ENCODE measurements at places on chromosomes 6 and 20.

DNA sequence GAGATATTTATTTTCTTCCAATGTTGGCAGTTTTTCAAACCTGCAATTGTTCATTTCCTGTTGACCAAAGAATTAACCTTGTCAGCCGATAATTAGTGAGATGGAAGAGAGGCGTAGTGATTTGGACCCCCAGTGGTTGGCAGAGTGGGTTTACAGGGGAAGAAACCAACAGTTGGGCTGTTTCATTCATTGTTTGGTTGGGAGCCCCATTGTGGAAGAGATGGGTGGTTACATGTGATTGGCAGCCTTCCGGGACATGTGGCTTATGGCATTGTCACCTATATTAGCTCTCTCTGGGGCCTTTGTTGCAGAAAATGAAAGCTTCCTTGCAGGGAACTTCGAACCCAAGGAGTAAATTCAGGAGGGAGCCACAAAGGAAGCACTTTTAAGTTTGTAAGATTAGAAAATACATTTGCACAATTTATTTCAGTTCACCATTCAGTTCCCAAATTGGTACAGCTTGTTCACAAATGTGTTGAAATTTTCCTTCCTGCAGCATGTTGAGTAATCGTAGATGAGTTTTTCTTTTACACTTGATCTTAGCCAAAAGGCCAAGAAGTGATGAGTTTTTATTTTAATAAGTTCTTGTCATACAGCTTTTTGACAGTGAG, 50.3 kb upstream of the CDKAL1 start:
- DNase-seq: no peak

GRCh38 chr6:15994814-15995459, 133.9 kb upstream of the MYLIP start:
- DNase-seq: no peak

DNA sequence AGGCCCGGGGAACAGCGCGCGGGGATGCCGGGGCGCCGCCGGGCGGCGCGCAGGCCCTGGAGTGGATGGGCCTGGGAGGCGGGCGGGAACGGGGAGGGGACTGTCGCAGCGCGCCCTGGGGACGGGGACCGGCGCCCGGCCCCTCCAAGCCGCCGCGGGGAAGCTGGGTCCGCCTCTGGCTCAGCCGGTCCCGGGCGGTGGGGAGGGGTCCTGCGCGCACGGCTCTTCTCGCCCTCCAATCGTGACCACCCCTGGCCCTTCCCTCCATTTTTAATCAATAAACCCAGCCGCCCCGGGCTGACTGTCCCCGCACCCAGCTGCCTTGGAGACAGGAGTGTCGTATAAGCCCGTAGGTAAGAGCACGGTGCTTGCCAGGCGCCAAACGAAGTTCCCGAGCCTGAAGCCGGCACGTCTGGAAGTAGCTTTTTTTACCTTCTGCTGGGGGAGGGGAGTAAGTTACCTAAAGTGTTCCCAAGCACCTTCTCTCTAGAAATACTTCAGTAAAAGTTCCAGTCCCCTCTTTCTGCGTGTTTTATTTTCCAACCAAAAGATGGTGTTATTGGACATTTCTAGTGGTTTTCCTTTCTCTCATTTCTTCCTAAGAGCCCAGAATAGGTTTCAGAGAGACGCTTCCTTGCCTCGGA, 780 bp upstream of the TAF4 start:
- DNase-seq: peak; percentile 10

GRCh38 chr20:19764207-19764606, 6.1 kb downstream of the RIN2 start:
- DNase-seq: no peak

DNA sequence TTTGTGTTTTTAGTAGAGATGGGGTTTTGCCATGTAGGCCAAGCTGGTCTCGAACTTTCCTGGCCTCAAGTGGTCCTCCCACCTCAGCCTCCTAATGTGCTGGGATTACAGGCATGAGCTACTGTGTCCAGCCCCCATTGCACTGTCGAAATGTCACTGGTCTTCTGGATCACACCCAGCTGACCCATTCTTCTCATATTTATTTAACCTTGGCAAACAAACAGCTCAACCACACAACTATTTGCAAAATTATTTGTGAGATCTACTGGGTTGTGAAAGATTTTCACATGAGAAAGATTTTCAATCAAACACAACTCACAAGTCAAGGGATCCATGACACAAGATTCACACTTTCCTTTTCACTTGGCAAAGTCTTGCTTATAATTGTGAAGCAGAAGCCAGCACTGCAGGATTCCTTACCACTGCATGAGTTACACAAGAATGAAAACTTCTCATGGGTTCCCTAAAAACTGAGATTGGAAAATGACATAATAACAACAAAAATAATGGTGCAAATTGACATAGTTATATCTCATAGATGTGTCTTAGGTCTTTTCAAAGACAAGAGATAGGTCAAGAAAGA, 2.0 kb upstream of the CST9L start:
- no peak for DNase-seq

GRCh38 chr20:37670351-37670791, 23.5 kb upstream of the CTNNBL1 start:
- peak; percentile 7 for DNase-seq

DNA sequence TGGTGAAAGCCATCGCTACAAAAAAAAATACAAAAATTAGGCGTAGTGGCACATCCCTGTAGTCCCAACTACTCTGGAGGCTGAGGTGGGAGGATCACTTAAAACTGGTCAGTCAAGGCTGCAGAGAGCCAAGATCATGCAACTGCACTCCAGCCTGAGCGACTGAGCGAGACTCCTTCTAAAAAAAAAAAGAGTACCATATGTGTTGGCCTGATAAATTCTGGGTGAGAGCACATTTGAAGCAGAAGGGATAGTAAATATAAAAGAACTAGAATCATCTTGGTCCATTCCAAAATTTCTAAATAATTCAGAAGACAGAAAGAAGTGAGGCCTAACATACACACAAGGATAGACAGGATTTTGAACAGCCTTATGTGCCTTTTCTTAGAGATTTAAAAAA, 2.2 kb downstream of the IBTK start:
- no peak for DNase-seq

DNA sequence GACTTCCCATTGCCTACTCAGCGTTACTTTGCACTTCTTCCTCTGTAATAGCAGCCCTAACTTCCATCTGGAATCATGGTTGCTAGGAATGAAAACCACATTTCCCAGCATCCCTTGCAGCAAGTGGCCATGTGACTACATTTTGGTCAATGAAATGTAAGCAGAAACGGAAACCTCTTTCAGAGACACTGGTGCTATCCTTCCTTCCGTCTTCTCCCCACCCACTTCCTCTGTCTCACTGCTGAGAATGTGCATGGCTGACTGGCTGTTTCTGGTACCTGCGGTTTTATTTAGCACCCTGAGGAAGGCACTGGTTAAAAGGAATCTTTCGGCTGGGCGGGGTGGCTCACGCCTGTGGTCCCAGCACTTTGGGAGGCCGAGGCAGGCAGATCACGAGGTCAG, 107.4 kb downstream of the SCML4 start:
- DNase-seq: no peak

- DNase-seq: no peak
Measured at GRCh38 chr6:27931209-27931608, 19.0 kb upstream of the OR2B2 start.

- no peak for DNase-seq
Measured at GRCh38 chr6:166152660-166153059, 15.0 kb downstream of the TBXT start.

DNA sequence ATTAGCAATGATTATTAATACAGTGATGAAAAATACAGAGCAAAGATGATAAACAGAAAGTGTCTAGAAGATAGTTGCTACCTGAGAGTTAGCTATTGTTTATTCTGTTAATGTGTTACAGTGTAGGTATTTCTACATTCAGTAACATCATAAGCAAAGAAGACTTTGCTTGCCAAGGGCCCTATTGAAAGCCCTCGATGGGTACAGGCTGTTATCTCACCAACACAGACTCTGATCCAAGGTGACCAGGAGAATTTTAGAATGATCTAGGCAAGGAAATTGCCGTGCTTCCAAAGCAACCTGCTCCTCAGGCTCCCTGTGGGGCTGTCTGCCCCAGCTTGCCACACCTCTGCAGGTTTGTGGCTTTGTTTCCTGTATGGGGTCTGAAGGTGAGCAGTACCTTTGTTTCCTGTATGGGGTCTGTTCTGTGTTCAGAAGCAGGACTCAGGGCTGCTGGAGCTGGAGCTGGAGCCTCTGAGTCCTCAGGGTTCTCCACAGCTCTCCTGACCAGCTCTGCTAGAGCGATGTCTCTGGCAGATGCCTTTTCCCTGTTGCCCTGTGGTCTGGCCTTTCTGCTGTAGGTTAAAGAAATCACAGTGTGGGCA, 32.5 kb downstream of the PHACTR3 start:
- DNase-seq: no peak

DNA sequence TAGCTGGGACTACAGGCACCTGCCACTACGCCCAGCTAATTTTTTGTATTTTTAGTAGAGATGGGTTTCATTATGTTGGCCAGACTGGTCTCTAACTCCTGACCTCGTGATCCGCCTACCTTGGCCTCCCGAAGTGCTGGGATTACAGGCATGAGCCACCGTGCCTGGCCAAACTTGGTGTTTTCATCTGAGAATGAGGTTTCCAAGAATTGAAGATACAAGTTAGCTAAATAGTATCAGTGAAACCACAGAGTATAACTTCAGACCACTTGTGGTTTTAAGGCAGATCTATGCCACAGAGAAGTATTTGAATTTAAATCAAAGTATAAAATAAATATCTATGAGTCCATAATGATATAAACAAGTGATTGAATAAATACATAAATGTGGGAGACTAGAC, 70.1 kb downstream of the SLC16A10 start:
- DNase-seq: no peak

DNA sequence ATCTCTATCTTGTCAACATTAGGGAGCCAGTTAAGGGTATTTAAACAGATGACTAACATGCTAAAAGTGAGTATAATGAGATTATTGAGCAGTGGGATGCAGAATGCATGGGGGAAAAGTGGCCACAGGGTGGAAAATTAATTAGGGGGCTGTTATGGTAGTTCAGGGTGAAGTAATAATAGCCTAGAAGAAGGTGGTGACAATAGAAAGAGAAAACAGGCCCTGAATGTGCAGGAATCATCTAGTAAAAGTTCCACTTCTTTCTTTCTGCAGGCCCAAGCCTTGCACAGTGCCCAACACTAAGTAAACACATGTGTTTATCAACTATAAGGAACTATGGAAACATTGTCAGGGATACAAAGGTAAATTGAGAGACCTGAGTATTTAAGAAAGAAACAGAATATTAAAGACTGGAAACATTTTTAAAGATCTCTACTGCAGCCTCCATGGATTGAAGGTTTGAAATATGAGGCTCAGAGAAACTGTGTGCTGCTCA, 7.1 kb upstream of the MYB start:
- no peak for DNase-seq

DNA sequence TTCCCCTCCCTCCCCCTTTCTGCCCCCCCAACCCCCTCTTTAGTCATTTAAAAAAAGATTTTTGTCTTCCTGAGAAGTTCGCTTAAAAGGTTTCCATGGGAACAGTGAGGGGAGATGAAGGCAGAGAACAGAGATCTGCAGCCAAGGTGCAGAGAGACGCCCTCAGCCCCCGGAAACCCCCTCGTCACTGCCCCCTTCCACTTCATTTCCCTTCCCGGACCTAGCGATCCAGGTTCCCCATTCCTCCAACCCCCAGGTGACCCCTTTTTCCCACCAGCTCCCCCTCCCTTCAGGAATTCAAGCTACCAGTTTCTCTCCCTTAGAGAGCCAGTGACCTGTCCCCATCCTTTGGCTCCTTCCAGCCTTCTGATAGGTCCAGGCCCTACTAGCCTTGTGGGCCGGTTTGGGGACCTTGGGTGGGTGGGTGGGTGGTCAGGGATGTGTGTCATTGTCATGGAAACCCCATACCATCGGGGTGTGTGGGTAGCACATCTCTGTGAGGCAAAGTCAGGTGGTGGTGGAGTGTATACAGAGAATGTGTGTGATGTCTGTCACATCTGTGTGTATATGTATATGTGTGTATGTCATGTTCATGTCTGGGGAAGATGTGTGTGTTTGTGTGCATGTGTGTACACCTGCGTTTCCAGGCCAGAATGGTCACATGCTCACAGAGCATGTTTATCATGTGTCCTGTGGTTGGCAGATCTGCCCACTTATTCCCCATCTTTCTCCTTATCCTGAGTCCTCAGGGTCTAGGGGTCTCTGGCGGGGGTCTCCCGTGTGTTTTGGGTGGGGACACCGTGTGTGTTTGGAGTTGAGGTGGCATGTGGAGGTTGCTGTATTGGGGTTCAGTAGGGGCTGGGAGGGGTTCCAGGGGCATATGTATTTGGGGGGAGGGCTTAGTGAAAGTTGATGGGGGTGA, 7.0 kb downstream of the SYNGAP1 start:
- no peak for DNase-seq

- no peak for DNase-seq
Measured at GRCh38 chr6:39196673-39197091, 32.6 kb downstream of the KCNK5 start.

- no peak for DNase-seq
Measured at GRCh38 chr6:90434094-90434493, 137.5 kb upstream of the BACH2 start.

DNA sequence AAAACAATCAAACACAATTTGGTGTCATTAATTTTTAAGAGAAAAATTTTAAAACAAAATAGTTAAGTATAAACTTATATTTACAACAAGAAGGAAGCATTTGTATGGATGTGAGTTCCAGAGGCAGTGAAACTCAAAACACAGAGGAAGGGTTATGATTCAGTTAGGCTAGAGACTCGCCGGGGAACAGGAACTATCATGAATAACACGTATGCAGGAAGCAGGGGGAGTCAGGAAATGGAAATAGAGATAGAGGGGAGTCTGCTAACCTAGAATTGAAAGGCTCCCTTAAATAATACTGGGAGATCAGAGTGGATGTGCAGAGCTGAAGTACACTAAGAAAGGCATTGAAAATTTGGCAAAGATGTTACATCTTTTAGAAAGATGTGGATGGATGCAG, 14.2 kb upstream of the HLA-DRB1 start:
- no peak for DNase-seq

Measured in NCI-H2029 treated with DMSO at 0.1 percent for 48 hours (cell line).